Right lobe of liver (tissue), 6 donors: ENCODE measurements at places on chromosomes 5 and 9. TPM values are rescaled to one million over a fixed set of nuclear protein-coding genes. Genes with fewer than 3 reads are reported as not detected.
A peak's percentile ranks its signal among the peaks of the same experiment; 100 is the strongest.

The TMEM174 gene
- not detected for total RNA-seq

The LOX gene
- 0.97 TPM for total RNA-seq

The GLDC gene
- 98.8 TPM for total RNA-seq

The SLIT3 gene
- 0.53 TPM for total RNA-seq

GRCh38 chr9:111992523-111992922, 95.9 kb downstream of the UGCG start:
- no peaks in the 10 kb centered on the region for H3K27me3 ChIP-seq
- H3K27ac ChIP-seq: no peak overlapping the region
- H3K4me1 ChIP-seq: no peaks in the 10 kb centered on the region
- H3K4me3 ChIP-seq: no peak overlapping the region
- no peaks in the 10 kb centered on the region for H3K36me3 ChIP-seq

- H3K27ac ChIP-seq: no peak overlapping the region
- no peaks in the 10 kb centered on the region for H3K27me3 ChIP-seq
- H3K36me3 ChIP-seq: no peaks in the 10 kb centered on the region
- no peaks in the 10 kb centered on the region for H3K4me1 ChIP-seq
- DNase-seq: no peak
- no peak overlapping the region for H3K4me3 ChIP-seq
Measured at GRCh38 chr5:128035689-128036088, 47.9 kb upstream of the SLC12A2 start.

DNA sequence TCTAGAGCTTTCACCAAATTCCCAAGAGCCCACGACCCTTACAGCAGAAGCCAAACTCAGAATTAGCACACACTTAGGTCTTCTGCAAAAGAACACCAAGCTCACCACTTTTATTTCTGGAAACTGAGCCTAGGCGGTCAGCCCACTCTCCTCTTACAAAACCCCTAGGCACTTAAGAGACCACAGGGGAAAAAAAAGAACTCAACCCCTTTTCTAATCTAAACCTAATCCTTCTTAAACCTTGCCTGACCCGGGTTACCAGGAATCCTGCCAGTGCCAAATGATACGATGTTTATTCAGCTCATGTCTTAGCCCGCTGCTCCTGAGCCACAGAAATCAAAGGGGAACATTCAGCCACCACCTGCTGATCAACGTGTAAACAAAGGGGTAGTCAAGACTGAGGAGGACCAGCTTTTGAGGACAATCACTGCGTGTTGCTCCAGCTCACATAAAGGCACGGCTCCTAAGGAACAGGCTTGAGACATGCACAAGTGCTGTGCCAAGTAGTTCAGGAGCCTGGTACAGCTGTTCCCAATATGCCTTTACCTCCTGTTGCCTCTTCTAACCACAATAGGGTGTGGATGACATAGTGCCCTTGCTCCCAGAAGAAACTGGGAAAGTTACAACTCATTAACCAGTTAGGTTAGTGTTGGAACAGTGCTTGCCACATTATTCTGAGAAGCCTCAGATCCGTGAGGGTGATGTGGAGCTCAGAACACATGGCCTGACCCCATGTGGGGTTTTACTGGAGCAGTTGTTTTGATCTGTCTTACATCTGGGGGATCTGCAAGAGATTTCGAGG, 49.3 kb downstream of the ZFAND5 start:
- no peak overlapping the region for H3K4me3 ChIP-seq
- no peaks in the 10 kb centered on the region for H3K27me3 ChIP-seq
- DNase-seq: no peak
- no peak overlapping the region for H3K27ac ChIP-seq
- H3K36me3 ChIP-seq: no peaks in the 10 kb centered on the region

- H3K27me3 ChIP-seq: no peaks in the 10 kb centered on the region
- no peaks in the 10 kb centered on the region for H3K4me1 ChIP-seq
- peaks cover 3% of the 10 kb centered on the region for H3K36me3 ChIP-seq
- no peak overlapping the region for H3K4me3 ChIP-seq
Measured at GRCh38 chr9:96554326-96554725, 65.3 kb downstream of the CDC14B start.

GRCh38 chr5:125833398-125833797, 589.8 kb upstream of the GRAMD2B start:
- no peaks in the 10 kb centered on the region for H3K4me1 ChIP-seq
- H3K36me3 ChIP-seq: no peaks in the 10 kb centered on the region
- DNase-seq: no peak
- no peaks in the 10 kb centered on the region for H3K27me3 ChIP-seq
- H3K27ac ChIP-seq: no peak overlapping the region
- H3K4me3 ChIP-seq: no peak overlapping the region

DNA sequence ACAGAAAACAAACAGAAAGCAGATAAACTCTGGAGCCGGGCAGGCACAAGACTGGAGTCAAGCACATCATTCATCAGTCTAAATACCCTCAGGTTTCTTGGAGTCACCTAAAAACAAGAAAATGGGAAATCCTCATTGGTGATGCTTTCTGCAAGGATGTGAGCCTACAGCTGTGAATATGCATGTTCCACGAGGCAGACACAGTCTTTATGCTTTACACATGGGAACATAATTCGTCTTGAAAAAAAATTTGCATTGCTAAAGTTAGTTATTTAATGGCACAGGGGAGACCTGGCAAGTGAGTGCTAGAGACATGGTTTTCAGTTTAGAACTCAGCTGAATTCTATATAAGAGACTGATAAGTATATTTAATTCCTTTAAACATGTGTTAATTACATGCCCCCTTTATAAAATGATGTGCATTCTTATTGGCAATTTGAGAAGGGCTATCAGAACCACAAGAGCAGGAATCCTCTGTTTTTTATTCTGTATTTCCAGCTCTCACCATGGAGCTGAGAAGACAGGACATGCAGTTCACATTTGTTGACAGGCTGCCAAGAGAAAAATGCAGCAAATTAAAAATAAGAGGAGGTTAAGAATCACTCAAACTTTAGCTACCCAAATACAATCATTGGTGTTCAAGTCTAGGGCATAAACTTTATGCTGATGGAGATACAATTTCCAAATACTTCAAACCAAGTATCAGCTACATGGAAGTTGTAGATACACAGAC, 438.0 kb upstream of the MPDZ start:
- H3K27me3 ChIP-seq: no peaks in the 10 kb centered on the region
- H3K4me3 ChIP-seq: no peak overlapping the region
- DNase-seq: no peak
- H3K36me3 ChIP-seq: no peaks in the 10 kb centered on the region
- no peak overlapping the region for H3K27ac ChIP-seq
- H3K4me1 ChIP-seq: no peaks in the 10 kb centered on the region

GRCh38 chr5:159286420-159287035, 23.4 kb downstream of the UBLCP1 start:
- no peak overlapping the region for H3K4me3 ChIP-seq
- DNase-seq: no peak
- H3K4me1 ChIP-seq: no peaks in the 10 kb centered on the region
- peaks cover 8% of the 10 kb centered on the region for H3K36me3 ChIP-seq
- no peak overlapping the region for H3K27ac ChIP-seq

DNA sequence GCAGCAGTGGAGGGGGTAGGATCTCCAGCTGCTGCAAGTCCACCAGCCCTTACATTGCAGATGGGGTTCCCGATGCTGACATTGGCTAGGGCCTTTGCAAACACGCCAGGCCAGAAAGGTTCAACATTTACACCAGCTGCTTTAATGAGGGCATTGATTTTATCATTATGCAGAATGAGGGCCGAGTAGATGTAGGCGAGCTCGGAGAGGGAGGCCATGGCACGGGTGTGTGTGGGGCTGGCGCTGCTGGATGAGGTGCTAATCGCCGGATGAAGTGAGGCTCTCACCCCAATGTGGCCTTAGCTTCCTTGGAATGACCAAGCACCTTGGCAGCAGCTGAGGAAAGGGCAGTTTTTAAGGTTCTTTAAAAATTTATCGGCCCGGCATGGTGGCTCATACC, 27.4 kb downstream of the PHAX start:
- peaks cover 10% of the 10 kb centered on the region for H3K36me3 ChIP-seq
- DNase-seq: no peak
- H3K27ac ChIP-seq: no peak overlapping the region

- H3K27ac ChIP-seq: no peak overlapping the region
- no peaks in the 10 kb centered on the region for H3K36me3 ChIP-seq
- H3K27me3 ChIP-seq: no peaks in the 10 kb centered on the region
Measured at GRCh38 chr5:1753490-1753889, 46.1 kb downstream of the MRPL36 start.

- H3K4me3 ChIP-seq: no peak overlapping the region
- no peaks in the 10 kb centered on the region for H3K27me3 ChIP-seq
- no peak overlapping the region for H3K27ac ChIP-seq
- H3K36me3 ChIP-seq: no peaks in the 10 kb centered on the region
- DNase-seq: peak; percentile 59
Measured at GRCh38 chr9:127555840-127556820, 55.9 kb upstream of the STXBP1 start.

DNA sequence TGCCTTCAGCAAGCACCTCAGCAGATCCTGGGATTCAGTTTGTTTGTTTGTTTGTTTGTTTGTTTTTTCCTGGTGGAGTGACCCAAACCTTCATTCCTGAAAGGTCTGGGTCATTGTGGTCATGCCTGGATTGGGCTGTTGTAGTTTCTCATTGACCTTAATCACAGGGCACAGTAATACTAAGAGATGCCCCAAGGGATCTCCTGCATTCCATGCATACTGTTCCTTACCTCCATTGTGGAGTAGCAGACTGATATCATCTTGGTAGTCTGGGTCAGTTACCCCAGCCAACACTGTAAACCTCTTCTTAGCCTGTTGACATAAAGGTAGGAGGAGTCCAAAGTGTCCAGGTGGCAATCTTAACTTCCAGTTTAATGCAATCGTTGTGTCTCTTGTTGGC, 1466.7 kb upstream of the CDH9 start:
- no peak overlapping the region for H3K4me3 ChIP-seq
- H3K36me3 ChIP-seq: no peaks in the 10 kb centered on the region
- no peak overlapping the region for H3K27ac ChIP-seq
- H3K27me3 ChIP-seq: no peaks in the 10 kb centered on the region

DNA sequence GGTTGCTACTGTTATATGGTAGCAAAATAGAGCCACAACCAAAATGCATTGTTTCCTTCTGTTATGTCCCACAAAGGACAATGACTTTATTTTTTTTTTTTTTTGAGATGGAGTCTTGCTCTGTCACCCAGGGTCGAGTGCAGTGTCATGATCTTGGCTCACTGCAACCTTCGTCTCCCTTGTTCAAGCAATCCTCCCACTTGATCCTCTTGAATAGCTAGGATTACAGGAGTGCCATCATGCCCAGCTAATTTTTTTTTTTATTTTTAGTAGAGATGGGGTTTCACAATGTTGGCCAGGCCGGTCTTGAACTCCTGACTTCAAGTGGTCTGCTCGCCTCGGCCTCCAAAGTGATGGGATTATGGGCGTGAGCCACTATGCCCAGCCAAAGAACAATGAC, 527.7 kb upstream of the SGCD start:
- no peak for DNase-seq
- no peak overlapping the region for H3K4me3 ChIP-seq
- H3K27ac ChIP-seq: no peak overlapping the region
- H3K4me1 ChIP-seq: no peaks in the 10 kb centered on the region
- no peaks in the 10 kb centered on the region for H3K27me3 ChIP-seq

GRCh38 chr9:8600914-8601680, 801.5 kb upstream of the DMAC1 start:
- no peak overlapping the region for H3K27ac ChIP-seq
- DNase-seq: no peak
- H3K4me1 ChIP-seq: no peaks in the 10 kb centered on the region

DNA sequence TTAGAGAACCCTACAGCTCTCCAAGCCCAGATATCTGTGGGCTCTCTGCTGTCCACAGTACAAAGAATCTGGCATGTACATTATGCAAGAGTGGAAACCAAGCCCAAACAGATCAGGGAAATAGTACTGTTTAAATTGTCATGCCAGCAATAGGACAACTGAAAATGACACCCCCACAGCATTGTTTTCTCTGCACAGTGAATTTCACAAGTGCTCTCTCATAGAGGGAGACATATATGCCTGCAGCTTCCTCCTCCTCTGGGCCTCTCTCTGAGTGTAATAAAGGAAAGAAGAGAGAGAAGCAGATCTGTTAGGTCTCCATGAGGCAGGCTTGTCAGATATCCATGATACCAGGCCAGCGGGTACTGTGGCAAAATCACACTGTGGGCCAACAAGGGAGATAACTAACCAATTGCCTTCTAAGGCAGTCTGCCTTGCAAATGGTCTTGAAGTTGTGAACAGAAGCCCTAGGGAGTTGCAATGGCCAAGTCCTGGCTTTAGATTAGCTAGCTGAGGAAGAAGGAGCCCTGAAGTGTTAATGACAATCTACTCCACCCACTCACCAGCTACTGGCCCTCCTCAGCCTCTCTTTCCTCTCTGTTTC, 54.4 kb upstream of the JMY start:
- H3K27ac ChIP-seq: no peak overlapping the region
- DNase-seq: no peak

DNA sequence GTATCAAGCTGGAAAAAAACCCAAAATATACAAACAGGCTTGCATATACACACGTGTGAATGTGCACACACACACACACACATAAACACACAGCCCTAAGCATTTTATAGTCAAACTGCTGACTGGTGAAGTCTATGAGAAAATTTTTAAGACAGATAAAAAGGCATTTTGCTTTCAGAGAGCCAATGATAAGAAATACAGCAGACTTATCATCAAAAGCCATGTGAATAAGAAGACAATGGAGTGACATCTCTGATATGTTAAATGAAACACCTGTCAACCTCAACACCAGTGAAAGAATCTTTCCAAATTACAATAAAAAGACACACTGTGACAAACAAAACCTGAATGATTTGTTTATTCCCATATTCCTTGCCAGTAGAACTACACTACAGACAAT, 233.3 kb downstream of the CDH9 start:
- H3K27ac ChIP-seq: no peak overlapping the region
- no peaks in the 10 kb centered on the region for H3K36me3 ChIP-seq
- H3K4me3 ChIP-seq: no peak overlapping the region
- DNase-seq: no peak

GRCh38 chr5:14818931-14819790, 52.4 kb downstream of the ANKH start:
- no peak for DNase-seq
- no peak overlapping the region for H3K27ac ChIP-seq
- H3K36me3 ChIP-seq: no peaks in the 10 kb centered on the region
- no peaks in the 10 kb centered on the region for H3K27me3 ChIP-seq
- no peaks in the 10 kb centered on the region for H3K4me1 ChIP-seq

DNA sequence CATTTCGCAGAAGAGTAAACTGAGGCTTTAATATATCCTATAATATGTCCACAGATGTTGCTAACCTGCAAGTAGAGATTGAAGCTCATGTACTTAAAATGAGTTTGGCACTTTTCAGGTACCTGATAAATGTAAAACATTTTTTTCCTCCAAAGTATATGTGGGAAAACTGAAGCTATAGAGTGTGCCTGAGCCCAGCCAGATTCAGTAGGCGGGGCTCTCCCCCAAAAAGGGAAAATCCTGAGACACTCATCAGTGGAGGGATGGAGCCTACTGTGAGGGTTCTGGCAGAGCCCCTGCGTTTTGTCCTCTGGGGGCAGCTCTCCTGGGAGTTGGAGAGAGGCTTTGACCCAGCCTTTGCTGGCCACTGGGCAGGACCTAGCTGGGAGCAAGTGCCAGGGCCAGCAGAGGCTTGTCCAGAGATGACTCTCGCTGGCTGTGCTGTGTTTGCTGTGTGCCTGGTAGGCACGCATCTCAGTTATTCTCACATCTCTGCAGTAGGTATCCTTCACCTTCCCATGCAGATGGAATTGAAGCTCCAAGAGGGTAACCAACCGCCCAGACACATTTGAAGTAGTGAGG, 81.1 kb upstream of the SPRY4 start:
- no peaks in the 10 kb centered on the region for H3K4me1 ChIP-seq
- no peak overlapping the region for H3K27ac ChIP-seq
- H3K27me3 ChIP-seq: no peaks in the 10 kb centered on the region
- H3K36me3 ChIP-seq: no peaks in the 10 kb centered on the region

GRCh38 chr5:107436201-107436600, 234.5 kb downstream of the EFNA5 start:
- no peak overlapping the region for H3K27ac ChIP-seq
- no peaks in the 10 kb centered on the region for H3K4me1 ChIP-seq
- H3K4me3 ChIP-seq: no peak overlapping the region
- DNase-seq: no peak
- H3K36me3 ChIP-seq: no peaks in the 10 kb centered on the region
